ENCODE measurements at places on chromosomes 7 and 10.

GRCh38 chr7:41931263-41931646 lies 228.4 kb upstream of the INHBA start:
- no peak for DNase-seq

DNA sequence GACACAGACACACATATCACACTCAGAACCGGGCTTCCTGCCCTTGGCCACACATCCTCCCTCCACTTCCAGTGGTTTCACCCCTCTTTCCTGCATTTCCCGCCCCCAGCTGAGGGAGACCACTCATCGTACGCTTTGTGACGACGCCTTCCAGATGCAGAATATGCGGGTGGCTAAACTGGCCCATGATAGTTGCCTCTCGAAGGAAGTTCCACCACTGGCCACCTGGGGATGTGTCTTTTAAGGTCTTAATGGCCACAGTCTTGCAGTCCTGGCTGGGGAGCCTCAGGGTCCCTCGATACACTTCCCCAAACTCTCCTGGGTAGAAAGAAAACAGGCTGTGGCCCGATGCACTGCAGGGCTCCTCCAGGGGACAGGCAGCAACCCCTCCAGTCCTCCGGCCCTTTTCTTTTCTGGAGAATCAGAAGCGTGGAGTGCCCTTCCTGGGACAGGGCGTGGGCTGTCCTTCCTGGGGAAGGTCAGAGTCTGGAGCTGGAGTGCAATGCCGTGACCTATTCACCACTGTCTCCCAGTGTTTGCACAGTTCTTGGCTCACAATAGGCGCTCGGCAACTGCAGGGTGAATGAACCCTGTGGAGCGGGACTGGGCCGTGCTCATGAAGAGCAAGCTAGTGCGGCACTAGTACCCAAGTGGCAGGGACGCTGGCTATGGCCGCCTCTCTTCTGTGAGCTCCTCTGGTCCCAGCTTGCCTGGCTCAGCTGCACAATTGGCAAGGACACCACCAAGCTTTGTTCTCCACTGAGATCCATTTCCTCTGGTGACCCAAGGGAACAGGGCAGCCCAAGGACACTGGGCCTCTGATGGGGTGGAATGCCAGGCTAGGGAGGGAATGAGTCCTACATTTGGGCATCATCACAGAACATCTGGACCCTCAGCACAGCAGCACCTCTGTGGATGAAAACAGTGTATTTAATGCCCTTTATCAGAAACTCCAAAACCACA lies 13.2 kb downstream of the EPHA1 start:
- DNase-seq, result no peak

DNA sequence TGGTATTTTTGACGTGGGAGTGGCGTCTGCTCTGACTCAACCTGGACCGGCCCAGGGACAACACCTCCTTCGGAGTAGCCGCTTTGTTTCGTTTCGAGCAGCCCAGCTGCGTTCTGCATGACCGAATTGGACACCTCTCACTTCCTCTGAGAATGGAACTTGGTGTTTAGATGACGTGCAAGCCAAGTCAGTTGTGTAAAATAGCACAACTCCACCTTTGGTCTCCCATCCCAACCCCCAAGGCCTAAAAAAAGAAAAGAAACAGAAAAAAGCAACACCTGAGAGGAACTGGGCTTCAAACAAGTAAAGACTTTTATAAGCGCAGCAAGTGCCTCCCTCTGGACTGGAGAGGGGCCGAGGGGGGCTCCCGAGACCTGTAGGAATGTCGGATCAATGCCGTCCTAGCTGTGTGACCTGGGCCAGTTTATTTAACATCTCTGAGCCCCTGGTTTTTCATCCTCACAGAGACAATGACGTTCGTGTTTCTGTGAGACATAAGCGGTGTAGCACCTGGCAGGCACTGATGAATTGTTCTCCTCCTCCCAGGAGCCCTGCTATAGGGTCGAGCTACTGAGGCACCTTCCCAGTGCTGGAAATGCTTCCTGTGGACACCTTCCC lies 52.0 kb upstream of the SMNDC1 start:
- DNase-seq, result peak; percentile 67

GRCh38 chr10:16927546-16927945 lies 110.3 kb upstream of the RSU1 start:
- DNase-seq, result no peak

DNA sequence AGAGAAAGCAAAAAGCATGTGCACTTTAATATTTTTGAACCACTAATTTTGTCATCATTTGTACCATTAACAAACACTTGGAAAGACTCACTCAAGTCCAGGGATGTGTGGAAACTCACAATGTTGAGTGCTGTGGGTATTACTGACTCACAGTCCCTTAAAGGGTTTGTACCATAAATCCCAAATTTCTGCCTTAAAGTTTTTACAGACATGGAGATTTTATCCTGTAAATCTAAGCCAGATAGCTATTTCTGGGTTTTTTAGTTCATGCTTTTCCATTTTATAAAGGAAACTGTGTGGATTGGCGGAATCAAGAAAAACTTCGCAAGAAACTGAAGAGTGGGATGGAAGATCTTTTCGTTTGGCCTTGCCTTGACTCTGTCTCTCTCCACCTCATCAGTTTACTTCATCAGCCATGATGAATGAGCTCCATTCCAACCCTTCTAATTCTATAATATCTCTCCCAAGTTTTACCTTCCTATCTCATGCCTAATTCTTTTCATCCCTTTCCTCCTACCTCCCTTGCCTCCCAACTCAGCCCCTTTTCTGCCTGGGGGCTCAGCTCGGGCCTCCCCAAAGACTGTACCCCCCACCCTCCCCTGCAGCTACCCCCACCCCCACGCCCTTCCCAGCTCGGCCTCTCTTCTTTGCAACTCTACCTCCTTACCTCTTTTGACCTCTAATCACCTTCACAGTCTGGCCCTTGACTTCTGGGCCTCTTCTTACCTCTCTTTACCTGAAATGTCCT lies 218.5 kb upstream of the MKLN1 start:
- no peak for DNase-seq

DNA sequence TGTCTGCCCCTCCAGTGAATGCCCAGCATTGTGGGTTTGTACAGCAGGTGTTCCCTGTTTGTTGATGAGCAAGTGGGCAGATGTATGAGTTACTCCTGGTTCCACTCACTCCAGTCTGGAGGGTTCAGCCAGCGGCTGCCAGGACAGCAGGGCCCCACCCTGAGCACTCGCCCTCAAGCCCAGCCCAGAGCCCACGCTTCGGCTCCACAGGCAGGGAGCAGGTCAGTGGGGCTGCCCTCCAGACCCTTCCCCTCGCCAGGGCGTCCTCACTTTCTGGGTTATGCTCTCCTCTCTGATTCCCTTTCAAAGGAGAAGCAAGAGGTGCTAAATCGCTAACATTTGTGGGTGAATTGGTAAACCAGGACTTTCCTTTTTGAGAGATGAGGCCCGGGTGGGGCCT lies 4.8 kb upstream of the VIPR2 start:
- no peak for DNase-seq

- peak; percentile 42 for DNase-seq
Observed at GRCh38 chr10:126634911-126635310, 35.6 kb downstream of the C10orf90 start.

DNA sequence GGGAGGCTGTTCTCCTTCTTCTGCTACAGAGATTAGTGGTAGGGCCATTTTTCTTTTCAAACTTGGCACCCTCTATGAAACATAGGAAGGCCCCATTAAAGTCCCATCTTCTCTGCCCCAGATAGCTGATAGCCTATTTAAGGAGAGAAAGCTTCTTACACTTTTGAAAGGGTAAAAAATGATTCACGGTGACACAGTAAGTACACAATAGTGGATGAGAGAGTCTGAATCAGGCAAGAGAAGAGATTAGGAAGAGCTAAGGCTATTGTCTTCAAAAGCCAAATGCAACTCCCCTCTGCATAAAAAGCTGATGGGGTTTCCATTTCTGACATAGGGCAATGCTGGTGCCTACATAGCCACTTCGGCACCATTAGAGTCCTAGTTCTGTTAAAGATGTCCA lies 3.6 kb downstream of the INA start:
- no peak for DNase-seq

GRCh38 chr7:78127009-78127408 lies 328.4 kb downstream of the PHTF2 start:
- no peak for DNase-seq

GRCh38 chr10:97849687-97850402 lies at the start of gene GOLGA7B:
Gene GOLGA7B, plus strand, starts transcription at chr10:97849843. Its CDS starts 461 bp downstream, at chr10:97850304.
- peak; percentile 72 for DNase-seq

GRCh38 chr10:129278686-129279085 lies 188.4 kb upstream of the MGMT start:
- DNase-seq, result peak; percentile 12

DNA sequence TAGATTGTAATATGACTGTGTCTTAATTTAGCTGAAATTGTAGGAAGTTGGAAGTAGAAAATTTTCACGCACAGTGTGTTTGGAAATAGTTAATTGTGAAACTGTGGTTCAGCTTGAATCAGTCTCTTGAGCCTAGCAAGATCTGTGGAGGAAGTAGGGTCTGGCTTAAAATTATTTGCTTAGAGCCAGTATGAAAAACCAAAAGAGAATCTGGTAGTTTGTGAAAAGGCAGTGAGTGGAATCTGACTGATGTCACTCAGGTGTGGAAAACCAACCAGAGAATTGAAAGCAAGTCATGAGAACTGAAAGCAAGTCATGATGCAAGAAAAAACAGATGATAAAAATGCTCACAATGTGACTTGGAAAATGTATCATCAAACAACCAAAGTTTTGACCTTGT lies 11.5 kb downstream of the LIPJ start:
- no peak for DNase-seq

- DNase-seq, result peak; percentile 39
Observed at GRCh38 chr10:89563861-89564478, 28.6 kb upstream of the SLC16A12 start.

GRCh38 chr10:96613576-96613975 lies 26.8 kb upstream of the TM9SF3 start:
- DNase-seq, result no peak

DNA sequence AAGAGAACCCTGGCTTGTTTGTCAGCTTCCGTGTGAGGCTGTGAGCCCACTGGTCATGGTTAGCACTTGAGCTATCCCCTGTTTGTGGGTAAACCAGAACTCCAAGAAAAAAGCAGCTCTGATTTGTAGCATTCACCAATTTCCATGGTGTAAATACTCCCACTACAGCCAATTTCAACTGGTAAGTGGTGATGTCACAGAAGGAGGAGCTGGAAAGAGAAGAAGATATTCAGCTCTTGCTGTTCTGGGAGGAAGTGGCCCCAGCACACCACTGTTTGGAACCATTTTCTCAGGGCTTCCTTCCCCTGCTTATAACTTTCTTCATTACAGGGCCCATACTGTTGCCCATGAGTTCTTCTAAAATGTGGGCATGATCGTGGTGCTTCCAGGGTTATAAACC lies 500.1 kb upstream of the ZMIZ1 start:
- no peak for DNase-seq

GRCh38 chr7:123645516-123645915 lies 10.2 kb upstream of the LMOD2 start:
- DNase-seq, result no peak

DNA sequence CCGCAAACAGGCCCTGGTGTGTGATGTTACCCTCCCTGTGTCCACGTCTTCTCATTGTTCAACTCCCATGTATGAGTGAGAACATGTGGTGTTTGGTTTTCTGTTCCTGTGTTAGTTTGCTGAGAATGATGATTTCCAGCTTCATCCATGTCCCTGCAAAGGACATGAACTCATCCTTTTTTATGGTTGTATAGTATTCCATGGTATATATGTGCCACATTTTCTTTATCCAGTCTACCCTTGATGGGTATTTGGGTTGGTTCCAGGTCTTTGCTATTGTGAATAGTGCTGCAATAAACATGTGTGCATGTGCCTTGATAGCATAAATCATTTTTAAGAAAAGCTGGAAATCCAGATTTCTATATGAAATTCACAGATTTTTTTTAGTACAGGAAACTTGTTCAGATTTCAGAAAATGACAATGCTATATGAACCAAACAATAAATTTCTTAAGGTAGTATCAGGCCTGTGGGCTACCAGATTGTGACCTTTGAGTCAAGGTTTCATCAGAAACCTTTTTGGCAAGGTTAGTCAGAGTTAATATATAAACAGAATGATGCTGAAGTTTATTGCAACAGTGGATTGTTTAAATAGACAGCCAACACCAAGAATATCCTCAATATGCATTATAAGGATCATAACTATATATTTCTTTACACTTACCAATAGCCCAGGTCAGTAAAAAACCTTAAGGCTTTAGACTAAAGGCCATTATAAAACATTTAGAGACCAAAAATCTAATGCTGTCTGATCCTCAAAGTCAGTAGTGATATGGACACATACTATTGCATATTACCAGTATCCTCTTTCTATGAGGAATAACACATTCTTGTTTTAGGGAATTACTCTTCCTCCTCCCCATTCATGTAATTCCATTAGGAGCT lies 68.7 kb upstream of the PAPSS2 start:
- no peak for DNase-seq

GRCh38 chr7:94003446-94004023 lies 620 bp downstream of the BET1 start:
- DNase-seq, result no peak

DNA sequence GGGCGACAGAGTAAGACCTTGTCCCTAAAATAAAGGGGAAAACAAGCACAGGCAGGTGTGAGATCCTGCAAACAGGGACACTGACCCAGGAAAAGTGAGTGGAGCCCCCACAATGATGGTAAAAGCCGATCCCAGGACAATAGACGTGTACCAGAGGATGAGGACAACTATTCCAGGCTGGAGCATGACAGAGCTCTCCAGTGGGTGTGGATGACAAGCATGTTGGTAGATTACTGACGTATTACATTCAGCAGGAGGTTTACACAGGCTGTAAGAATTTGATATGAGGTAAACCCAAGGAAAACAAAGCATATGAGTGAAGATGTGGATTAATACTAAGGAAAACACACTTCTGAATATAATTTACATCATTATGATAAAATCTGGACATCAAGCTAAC lies 27.8 kb upstream of the SMURF1 start:
- no peak for DNase-seq

GRCh38 chr10:12971001-12971788 lies 30.3 kb downstream of the CCDC3 start:
- no peak for DNase-seq

DNA sequence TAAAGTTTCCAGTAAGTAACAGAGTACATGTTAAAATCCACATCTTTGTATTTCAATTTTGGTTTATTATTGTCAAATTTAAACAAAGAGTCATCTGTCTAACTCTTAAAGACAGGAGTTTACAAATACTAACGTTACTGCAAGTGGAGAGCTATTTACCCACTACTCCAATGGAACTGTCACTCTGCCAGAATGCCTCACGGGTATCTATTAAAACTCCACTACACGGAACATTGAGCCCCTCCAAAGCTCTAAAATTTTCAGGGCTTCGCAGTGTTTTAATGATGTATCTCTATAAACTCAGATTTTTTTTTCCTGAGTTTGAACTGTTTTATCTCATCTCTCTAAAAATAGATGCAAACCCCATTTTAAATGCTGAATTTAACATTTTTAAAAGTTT lies 388.7 kb upstream of the SEMA3A start:
- DNase-seq, result no peak

- DNase-seq, result no peak
Observed at GRCh38 chr10:101773923-101774588, 1.9 kb downstream of the FGF8 start.

- DNase-seq, result no peak
Observed at GRCh38 chr7:51186531-51186930, 130.1 kb downstream of the COBL start.

DNA sequence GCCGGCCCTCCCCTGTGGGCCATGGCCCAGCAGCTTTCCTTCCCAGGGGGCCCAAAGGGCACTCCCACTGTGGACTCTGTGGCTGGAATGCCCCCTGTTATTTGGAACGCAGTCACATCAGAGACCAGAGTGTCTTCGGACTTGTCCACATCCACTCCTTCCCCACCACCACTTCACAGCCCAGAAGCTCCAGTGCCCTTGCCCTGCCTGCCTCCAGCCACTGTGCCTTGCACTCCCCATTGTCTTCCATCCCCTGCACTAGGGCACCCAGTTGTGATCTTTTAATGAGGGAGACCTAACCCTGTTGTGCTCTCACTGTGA lies 19.4 kb downstream of the INSIG1 start:
- no peak for DNase-seq
